ENCODE measurements at places on chromosomes 2 and 18.
A peak's percentile ranks its signal among the peaks of the same experiment; 100 is the strongest.

- DNase-seq, result no peak
These were observed 23.5 kb downstream of the IFIH1 start for GRCh38 chr2:162295009-162295408.

DNA sequence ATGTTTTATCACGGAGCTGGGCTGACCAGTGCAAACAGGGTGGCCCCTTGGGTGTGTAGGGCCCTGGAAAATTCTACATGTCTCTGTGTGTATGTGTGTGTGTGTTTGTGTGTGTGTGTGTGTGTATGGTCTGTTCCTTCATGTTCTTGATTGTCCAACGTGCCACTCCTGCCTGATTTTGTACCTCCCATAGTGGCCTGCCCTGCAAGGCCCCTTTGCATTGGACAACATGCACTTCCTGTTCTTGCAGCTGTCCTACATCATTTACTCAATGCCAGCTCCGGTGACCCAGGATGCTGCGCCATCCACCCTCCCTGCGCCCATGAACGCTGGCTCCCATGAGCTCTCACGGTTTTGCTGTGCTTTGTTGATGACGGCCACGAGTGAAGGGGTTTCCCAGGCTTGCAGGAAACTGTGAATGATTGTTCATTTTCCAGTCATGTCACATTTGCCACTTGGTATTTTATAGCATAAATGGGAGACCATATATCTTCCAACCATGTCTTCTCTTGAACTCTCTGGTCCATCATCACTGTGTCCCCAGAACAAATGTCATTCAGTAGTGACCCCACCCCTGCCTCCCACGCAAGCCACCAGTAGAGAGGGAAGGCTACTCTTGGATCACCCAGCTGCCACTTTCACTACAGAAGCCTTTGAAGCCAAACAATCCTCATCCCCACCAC is 69.7 kb upstream of the NCK2 start:
- no peak for DNase-seq

GRCh38 chr18:11505993-11506392 is 103.4 kb upstream of the SLC35G4 start:
- DNase-seq, result no peak

DNA sequence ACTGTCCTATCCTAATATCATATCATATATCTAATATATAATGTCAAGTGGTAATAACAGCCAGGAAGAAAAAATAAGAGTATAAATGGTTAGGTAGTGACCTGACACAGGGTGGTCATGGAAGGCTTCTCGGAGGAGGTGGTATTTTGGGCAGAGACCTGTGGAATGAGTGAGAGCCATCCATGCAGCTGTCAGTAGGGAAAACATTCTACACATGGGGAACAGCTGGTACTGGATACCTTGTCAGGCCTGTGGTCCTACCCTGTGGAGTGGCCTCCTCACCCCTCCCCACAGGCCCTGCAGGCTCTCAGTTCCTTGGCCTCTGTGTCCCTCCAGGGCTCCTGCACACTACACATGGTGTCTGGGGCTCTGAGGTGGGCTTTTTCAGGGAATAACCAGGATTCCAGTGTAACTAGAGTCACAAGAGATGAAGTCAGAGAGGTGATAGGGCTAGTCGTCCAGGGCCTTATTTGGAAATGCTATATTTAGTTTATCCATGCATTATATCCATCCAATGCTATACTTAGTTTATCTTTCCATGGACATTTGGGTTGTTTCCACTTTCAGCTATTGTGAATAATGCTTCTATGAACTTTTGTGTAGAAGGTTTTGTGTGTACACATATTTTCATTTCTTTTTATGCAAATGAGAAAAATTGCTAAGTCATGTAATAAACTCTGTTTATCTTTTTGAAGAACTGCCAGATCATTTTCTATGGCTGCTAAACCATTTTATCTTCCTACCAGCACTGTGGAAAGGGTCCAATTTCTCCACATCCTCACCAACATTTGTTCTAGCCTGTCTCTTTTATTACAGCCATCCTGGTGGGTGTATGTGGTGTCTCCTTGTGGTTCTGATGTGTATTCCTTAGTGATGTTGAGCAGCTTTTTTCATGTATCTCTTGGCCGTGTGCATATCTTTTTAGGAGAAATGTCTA is 75.6 kb downstream of the TPGS2 start:
- DNase-seq, result no peak

GRCh38 chr2:230775737-230776136 is 63.1 kb downstream of the CAB39 start:
- DNase-seq, result no peak

- no peak for DNase-seq
These were observed 107.3 kb downstream of the CABYR start for GRCh38 chr18:24246143-24246542.

DNA sequence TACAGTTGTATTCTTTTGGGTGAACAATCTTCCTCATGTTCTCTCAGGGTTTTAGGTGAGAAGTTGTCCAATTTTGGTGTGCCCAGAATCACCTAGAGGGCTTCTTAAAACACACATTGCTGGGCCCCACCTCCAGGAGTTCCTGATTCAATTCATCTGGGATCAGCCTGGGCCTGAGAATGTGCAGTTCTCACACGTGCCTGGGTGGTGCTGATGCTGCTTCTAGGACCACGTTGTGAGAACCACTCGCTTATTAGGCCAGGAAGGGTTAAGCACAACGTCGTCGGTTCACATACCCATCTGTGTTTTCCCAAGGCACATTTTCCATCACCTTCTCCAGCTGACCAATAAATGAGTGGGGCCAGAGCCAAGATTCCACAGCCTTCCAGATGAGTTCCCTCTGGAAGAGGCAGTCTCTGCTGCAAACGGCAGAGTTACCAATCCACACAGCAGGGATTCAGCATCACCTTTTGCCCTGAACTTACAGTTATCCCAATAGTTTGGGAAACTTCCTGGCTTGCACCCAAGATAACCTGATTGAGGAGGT is 277.7 kb upstream of the HNRNPA3 start:
- DNase-seq, result no peak

GRCh38 chr2:235088496-235088921 is 136.7 kb downstream of the SH3BP4 start:
- DNase-seq, result peak; percentile 30

DNA sequence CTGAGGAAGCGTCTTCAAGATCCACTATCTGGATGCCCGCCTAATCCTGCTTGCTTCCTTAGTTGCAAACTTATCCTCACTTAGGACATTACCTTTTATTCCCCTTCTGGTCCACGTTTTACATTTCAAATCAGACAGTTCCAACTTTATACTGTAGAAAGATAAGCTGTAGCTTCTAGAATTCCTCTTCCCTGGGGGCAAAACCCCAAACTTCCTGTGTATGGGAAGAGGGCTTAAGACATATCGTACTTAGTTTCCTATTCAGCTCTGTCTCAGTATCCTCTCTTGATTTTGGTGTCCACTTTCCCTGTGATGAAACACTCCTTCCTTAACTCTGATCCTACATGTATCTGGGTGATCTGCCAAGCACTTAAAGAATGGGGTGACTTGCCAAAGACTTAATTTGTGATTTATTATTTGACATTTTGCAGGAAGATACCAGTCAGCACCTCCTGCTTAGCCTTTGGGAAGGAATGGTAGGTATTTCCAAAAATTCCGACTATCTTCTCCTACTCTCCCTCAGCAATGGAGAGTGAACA is 245.2 kb downstream of the CDCA7 start:
- no peak for DNase-seq

DNA sequence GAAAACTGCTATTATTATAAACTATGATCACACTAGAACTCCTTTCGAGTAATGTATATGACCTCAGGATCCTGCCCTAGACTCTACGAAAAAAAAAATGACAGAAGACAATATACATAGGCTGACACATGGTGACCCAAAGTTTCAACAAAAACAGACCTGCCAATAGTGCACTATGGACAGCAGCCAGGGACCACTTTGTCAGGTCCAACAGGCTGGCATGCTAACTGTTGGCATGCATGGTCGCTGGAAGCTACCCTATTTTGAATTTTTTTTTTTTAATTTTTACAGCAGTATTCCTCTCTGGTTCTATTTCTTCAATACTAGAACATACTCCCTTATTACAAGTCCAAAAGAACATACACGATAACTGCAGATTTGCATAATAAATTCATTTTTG is 38.1 kb downstream of the REV1 start:
- DNase-seq, result no peak

GRCh38 chr18:53191634-53192033 is 851.6 kb downstream of the DCC start:
- DNase-seq, result no peak

DNA sequence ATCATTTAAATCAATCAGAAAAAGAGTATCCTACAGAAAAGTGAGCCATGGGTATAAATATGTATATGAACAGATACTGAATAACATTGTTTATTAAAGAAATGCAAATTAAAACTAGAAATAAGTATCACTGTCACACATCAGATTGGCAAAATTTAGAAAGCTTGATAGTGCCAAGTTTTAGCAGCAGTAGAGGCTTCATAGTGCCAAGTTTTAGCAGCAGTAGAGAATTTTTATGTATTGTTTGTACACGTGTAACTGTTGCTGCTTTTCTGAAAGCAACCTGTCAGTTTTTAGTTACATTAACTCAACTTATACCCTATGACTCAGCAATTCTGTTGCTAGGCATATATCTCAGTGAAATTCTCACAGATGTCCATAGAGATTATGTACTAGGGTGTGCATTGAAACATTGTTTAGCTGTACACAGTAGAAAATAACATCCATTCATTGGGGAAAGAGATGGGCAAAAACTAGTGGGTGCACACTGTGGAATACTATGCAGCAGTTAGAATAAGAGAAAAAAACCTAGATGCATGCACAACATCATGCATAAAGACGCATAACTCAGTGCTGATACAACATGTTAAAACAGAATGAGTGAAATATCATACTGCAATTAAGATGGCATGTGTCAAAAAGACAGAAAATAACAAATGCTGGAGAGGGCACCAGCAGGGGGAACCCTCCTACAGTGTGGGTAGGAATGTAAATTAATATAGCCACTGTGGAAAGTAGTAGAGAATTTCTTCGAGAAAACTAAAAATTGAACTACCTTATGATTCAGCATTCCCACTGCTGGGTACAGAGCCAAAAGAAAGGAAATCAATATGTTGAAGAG is 294.5 kb upstream of the NT5C1B start:
- peak; percentile 63 for DNase-seq

DNA sequence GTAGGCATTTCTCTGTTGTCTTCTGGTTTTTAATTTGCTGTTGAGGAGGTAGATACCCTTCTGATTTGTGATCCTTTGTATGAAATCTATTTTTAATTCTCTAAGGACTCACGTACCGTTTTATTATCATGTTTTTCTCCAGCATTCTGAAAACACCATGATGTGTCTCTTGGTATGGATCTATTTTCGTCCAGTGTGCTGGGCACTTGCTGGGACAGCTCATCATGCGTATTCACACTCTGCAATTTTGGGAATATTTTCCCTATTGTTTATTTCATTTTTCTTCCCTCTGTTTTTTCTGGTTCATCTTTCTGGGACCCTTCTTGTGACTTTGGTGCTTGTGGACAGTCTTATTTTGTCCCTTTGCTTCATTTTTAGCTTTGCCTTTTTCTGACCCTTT is 21.9 kb downstream of the RPIA start:
- DNase-seq, result no peak

- no peak for DNase-seq
These were observed 246.0 kb upstream of the KCNJ3 start for GRCh38 chr2:154452471-154452870.

DNA sequence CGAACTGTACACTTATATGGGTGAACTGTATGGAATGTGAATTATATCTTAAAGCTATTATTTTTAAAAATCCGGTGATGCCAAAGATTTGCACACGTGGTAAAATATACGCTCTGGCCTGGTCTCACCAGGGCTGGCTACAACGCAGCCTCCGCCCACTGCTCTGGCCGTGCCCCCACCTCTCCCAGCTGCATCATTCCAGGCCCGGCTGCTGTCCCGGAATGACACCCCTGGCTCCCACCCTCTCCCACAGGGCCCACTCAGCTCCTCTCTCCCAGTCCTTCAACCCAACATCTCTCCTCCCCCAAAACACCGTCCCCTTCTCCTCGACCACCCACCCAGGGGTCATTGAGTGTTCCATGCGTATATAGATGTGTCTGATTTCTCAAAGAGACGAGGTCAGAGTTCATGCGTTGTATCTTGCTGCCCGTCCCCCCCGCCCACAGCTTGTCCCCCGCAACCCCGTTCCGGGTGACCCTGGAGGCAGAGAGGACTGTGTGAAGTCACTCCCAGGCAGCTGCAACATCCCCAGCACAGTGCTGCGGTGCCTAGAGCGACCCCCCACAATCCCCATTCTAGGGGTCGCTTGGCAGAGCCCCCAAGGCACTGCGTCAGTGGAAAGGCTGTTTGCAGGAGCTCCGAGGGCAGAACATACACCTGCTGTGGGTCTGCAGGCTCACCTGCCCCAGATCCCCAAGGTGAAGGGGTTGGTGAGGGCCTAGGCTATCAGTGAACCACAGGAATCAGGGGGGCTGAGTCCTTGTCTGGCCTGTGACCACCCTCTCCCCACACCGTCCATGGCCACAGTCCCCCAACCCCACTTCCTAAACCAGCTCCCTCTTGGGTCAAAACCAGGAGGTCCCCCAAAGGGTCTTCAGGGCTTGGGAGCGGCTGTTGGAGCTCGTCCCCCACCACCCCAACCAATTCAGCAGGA is 13.3 kb downstream of the DNMT3A start:
- no peak for DNase-seq

- DNase-seq, result no peak
These were observed 65.6 kb downstream of the COL5A2 start for GRCh38 chr2:189113963-189114362.

- peak; percentile 96 for DNase-seq
These were observed 157.8 kb downstream of the SMAD2 start for GRCh38 chr18:47772374-47773248.

- DNase-seq, result no peak
These were observed 14.1 kb upstream of the CHRNA1 start for GRCh38 chr2:174778085-174778981.

GRCh38 chr2:107411267-107411666 is 415.4 kb upstream of the RGPD4 start:
- DNase-seq, result no peak

DNA sequence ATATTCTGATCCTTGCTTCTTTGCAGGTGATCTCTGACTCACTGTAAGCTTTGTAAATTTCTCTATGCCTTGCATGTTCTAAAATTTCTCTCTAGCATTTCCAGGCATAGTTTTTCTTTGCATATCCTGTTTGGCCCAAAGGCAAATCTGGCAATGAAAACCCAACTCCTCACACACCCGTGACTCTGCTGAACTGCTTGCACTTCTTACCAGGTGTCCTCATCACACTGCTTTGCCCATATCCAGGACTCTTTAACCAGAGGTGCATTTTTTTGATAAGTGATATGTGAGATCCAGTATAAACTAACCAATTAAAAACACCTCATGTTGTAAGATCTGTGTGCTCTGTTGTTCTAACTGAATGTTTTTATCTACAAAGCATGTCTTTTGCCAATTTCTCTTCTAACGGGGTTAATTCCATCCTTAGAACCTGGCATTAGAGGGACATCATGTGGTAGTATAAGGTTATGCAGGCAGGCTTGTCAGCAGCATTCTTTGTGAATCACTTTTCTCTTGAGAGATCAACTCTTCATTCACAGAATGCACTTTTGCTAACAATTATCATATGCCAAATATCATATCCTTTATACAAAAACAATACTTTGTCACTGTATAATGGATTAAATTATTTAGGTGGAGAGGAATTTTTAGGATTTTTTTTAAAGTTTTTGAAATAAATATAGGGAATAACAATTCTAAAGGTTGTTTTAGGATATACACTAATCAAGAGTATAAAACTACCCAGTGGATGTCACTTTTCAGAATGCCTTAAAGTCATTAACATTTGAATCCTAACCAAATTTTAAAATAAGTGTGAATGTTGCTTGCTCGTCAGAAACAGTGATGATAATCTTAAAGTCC is 20.8 kb upstream of the TMX3 start:
- no peak for DNase-seq
